Activated T-helper 1 cell treated with Interleukin-2 at 50 U/mL for 16 hours (primary cell): ENCODE measurements at places on chromosomes 2 and 18.

- no peak for DNase-seq
Measured at GRCh38 chr18:67694787-67695186, 178.3 kb upstream of the DSEL start.

- no peak for DNase-seq
Measured at GRCh38 chr2:71559080-71559827, 105.9 kb downstream of the DYSF start.

- DNase-seq: no peak
Measured at GRCh38 chr18:25990473-25990872, 99.9 kb downstream of the SS18 start.

DNA sequence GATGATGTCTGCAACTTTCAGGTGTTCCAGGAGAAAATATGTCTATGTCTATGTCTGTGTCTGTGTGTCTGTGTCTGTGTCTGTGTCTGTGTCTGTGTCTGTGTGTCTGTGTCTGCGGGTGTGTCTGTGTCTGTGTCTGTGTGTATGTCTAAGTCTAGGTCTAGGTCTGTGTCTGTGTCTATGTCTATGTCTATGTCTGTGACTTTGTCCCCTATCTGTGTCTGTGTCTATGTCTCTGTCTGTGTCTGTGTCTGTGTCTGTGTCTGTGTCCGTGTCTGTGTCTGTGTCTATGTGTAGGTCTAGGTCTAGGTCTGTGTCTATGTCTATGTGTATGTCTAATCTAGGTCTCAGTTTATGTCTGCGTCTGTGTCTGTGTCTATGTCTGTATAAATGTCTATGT, 10.5 kb downstream of the IL1R2 start:
- DNase-seq: no peak

- DNase-seq: no peak
Measured at GRCh38 chr2:218188528-218188927, 21.8 kb upstream of the CXCR1 start.

GRCh38 chr2:141930803-141931202, 200.0 kb downstream of the LRP1B start:
- DNase-seq: no peak

DNA sequence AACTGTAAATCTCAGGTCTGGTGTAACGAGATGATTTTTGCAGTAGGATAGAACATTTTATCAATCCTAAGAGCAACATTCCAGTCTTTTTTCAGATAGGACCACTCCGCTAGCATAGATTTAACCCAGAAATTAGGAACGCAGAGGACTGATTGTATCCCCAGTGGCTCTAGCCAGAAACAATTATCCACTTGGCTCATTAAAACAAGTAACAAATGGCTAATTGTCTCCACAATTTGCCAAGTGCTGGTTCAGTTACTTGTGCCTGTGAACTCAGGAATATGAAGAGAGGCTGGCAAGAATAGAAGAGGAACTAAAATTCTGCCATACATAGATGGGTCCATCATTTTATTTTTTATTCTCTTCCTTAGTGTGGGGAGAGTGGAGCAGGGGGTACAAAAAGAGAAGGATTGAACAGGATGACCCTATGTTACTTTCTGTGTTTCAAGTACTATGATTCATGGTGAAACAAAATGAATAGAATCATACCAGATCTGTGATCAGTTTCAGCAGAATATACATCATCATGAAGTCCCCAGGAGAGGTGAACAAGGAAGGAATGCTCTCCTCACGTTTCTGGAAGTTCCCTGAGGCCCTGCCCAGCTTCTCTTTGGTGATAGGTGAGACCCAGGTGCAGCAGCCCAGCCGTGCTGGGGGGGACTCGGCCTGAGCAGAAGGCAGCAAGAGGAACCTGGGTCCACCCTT, 121.6 kb downstream of the ARL4C start:
- DNase-seq: no peak

GRCh38 chr18:65749841-65750240, 971 bp upstream of the CDH7 start:
- no peak for DNase-seq

DNA sequence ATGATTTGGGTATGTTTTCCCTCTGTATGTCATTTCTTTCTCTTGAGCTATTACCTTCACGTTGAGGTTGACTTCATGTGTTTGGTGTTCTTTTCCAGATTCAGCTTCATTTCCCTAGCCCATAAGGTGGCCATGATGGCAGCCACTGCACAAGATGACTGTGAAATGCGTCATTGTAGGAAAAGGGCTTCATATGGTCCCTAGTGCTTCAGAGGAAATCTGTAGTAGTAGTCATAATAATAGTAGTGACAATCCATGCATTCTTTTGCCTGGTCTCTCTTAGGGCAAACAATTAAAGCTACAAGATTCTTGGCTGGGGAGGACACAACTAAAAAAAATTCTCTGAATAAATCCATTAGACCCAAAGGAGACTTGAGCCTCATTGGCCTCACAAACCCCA, 28.4 kb downstream of the AOX1 start:
- DNase-seq: no peak

GRCh38 chr18:54662986-54663385, 71.9 kb downstream of the DYNAP start:
- no peak for DNase-seq

DNA sequence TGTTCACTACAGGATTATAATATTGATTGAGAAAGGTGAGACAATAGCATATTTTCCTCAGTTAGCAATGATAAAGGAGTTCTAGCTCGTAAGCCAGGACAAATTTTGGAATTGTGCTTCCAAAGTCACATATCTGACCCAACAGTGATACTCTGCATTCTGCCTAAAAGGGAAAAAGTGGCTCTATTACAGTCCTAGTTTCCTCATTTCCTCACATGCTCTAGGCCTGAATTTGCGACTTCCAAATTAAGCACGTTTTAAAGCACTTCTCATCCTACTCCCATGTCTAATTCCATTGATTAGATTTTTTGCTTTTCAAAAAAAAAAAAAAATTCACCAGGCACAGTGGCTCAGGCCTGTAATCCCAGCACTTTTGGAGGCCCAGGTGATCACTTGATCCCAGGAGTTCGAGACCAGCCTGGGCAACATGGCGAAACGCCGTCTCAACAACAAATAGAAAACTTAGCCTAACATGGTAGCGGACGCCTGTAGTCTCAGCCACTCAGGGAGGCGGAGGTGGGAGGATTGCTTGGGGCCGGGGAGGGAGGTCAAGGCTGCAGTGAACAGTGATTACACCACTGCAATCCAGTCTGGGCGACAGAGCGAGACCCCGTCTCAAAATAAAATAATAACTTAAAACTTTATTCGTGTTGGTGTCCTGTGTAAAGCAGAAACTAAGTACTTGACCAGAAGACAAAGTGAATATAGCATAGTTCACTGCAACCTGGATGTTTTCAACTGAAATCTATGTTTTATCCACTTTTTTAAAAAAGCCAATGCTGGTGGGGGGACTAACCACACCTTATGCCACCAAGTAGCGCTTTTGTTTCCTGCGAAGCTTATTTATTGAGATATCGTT, 1.5 kb downstream of the ESCO1 start:
- no peak for DNase-seq
